Suprapubic skin (tissue), 4 donors: ENCODE measurements at places on chromosomes 6 and 20.

DNA sequence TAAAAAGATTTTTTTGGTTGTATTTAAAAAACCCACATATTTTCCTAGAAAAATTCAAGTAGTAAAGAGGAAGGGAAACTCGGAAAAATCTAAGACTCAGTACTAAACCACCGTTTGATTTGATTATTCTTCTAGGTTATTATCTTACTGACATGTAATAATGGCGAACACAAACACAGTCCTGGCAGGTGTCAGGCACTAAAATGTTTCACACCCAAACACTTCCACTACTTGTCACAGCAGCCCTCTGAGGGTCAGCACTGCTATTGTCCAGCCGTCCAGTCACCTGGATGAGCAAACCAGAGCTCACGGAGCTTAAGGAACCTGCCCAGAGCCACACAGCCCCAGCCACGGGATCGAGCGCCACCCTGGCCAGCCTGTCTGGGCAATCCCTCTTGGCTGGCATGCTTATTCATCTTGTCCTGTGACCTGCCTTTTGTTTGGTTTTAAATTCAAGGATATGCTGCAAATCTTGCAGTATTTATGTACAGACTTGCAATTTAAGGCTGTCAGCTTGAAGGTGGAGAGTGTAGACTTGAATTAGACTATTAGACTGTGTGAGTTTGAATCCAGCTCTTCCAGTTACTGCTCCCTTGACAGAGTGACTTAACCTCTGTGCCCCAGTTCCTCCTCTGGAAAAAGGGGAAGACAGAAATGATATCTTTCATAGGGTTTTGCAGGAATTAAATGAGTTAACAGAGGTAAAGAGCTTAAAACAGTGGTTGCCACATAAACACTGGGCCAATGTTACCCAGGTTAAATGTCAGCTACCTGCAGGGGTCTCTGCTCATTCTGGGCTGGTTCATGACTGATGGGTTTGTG lies 82.2 kb downstream of the CDYL start:
- H3K36me3 ChIP-seq, result no peaks in the 10 kb centered on the region
- no peaks in the 10 kb centered on the region for H3K27me3 ChIP-seq

DNA sequence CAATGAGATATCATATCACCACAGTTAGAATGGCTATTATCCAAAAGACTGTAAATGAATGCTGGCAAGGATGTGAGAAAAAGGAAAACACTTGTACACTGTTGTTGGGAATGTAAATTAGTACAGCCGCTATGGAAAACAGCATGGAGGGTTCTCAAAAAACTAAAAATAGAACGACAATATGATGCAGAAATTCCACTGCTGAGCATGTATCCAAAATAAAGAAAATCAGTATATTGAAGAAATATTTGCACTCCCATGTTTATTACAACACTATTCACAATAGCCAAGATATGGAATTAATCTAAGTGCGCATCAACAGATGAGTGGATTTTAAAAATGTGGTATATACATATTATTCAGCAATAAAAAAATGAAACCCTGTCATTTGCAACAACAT lies 898.9 kb upstream of the MAN1A1 start:
- no peaks in the 10 kb centered on the region for H3K36me3 ChIP-seq
- DNase-seq, result no peak
- no peak overlapping the region for H3K4me3 ChIP-seq
- H3K27ac ChIP-seq, result no peak overlapping the region
- no peaks in the 10 kb centered on the region for H3K4me1 ChIP-seq

GRCh38 chr6:3304500-3305215 lies 45.9 kb downstream of the PSMG4 start:
- no peak overlapping the region for H3K4me3 ChIP-seq
- H3K4me1 ChIP-seq, result no peaks in the 10 kb centered on the region
- peak; percentile 50 for DNase-seq
- no peak overlapping the region for H3K27ac ChIP-seq
- peaks cover 4% of the 10 kb centered on the region for H3K36me3 ChIP-seq

DNA sequence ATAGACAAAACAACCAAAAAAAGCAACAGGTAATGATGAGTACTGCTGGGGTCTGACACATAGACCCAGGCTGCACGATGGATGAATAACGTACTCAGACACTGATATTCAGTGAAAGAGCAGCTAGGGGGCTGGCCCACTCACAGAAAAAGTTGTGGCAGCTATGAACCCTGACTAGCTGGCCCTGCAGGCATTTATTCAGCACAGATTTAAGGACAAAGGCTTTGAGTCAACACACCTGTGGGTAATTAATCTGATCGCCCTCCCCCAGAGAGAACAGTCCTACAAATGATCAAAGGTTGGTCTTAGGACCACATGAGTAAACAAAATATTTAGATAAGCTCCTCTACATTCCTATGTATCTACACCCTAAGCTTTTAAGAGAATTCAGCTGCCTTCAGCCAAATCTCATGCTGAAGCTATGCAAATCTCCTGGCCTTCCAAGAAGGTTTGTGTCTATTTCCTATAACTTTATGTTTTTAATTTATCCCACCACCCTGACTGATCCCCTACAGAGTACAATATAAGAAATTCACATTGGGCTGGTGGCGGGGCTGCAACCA lies 81.7 kb upstream of the NXT1 start:
- no peaks in the 10 kb centered on the region for H3K36me3 ChIP-seq
- no peaks in the 10 kb centered on the region for H3K27me3 ChIP-seq
- no peak overlapping the region for H3K27ac ChIP-seq
- no peaks in the 10 kb centered on the region for H3K4me1 ChIP-seq
- peak; percentile 28 for DNase-seq
- H3K4me3 ChIP-seq, result no peak overlapping the region

GRCh38 chr6:92667843-92668242 lies 751.5 kb downstream of the EPHA7 start:
- DNase-seq, result no peak
- H3K27me3 ChIP-seq, result no peaks in the 10 kb centered on the region
- no peaks in the 10 kb centered on the region for H3K36me3 ChIP-seq
- H3K27ac ChIP-seq, result no peak overlapping the region
- no peaks in the 10 kb centered on the region for H3K4me1 ChIP-seq

- H3K36me3 ChIP-seq, result no peaks in the 10 kb centered on the region
- H3K27ac ChIP-seq, result no peak overlapping the region
- no peaks in the 10 kb centered on the region for H3K4me1 ChIP-seq
Measured at GRCh38 chr6:19454001-19454720, 383.0 kb upstream of the ID4 start.

DNA sequence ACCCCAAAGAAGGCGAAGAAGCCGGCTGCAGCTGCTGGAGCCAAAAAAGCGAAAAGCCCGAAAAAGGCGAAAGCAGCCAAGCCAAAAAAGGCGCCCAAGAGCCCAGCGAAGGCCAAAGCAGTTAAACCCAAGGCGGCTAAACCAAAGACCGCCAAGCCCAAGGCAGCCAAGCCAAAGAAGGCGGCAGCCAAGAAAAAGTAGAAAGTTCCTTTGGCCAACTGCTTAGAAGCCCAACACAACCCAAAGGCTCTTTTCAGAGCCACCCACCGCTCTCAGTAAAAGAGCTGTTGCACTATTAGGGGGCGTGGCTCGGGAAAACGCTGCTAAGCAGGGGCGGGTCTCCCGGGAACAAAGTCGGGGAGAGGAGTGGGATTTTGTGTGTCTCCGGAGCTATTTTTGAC lies 69.6 kb downstream of the HFE start:
- peak overlapping the region; percentile 71 for H3K4me3 ChIP-seq
- no peaks in the 10 kb centered on the region for H3K36me3 ChIP-seq
- no peaks in the 10 kb centered on the region for H3K27me3 ChIP-seq
- peak overlapping the region; percentile 89 for H3K27ac ChIP-seq

DNA sequence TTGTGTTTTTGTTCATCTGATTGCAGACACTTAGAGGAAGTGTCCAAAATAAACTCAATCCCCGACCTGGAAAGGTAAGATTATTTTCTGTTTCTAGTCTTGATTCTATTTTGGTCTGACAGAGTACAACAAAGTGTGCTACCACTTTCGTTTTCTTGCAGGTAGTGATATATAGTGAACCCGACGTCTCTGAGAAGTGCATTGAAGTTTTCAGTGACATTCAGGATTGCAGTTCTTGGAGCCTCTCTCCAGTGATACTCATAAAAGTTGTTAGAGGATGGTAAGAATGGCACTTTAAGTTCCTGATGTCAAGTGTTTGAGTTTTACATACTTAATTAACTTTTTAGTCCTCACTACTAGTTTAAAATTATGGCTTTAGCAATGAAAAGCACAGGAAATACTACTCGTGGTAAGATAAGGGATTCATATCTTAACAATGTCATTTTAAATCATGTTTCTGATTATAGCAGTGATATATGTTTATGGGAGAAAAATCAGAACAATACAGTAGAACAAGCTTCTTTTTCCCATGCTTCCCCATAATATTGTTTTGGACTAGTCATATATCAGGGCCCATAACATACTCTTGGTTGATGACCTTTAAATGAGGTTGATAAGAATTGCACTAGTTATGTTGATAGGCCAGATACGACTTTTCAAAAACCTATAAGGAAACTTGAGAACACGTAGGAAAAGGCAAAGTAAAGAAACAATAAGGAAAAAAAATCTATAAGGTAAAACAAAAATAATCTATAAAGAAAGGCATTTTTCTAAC lies 104.0 kb downstream of the RTN4IP1 start:
- H3K36me3 ChIP-seq, result peaks cover 8% of the 10 kb centered on the region
- H3K4me3 ChIP-seq, result peak overlapping the region; percentile 27

- no peaks in the 10 kb centered on the region for H3K36me3 ChIP-seq
- no peak overlapping the region for H3K4me3 ChIP-seq
- H3K27ac ChIP-seq, result no peak overlapping the region
- DNase-seq, result peak; percentile 16
Measured at GRCh38 chr20:44129911-44130718, 56.9 kb downstream of the JPH2 start.

GRCh38 chr6:88730611-88731011 lies 232.8 kb downstream of the RNGTT start:
- no peaks in the 10 kb centered on the region for H3K36me3 ChIP-seq
- H3K27ac ChIP-seq, result no peak overlapping the region
- no peak overlapping the region for H3K4me3 ChIP-seq
- no peaks in the 10 kb centered on the region for H3K4me1 ChIP-seq
- H3K27me3 ChIP-seq, result no peaks in the 10 kb centered on the region
